ENCODE measurements at places on chromosomes 2 and 18.

DNA sequence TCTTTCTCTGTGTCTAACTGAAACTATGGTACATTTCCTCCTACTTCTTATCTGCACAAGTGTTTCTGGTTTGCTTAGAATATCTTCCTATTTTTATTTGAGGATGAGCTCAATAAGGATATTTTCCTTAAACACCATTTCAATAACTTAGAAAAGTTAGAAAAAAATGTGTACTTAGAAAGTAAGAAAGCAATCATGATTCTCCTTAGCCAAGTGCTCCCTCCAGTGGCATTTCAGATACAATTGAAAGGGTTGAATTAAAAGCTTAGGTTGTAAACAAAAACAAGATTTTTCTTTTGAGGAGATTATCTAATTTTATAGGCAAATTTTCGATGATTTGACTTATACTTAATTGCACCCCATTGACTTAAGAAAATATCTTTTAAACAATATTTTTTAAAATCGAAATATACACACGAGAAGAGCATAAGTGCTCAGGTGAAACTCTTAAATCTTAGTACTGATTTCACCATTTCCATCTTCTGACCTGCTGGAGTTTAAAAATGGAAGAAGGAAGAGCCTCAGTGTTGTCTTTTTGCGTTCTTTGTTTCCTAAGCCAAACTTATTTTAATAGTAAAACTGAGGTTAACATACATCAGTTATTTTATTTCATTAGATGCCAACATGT is 26.9 kb downstream of the C18orf63 start:
- DNase-seq: peak; percentile 25

DNA sequence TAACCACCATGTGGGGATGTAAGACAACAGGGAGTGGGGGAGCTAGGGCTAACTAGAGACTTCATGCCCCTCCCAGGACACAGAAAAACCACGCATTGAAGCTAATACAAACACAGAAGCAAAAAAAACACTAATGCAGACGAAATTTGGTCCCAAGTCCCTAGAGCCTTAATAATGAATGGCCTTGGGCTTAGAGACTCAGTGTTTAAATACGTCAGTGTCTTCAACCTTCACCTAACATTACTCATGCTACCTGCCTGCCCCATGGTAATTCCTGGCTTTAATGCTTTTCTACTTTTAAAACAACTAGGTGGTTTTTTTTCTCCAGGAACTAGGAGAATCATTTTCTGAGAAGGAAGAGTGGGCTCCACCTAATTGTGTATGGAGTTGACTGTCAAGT is 64.1 kb upstream of the ITSN2 start:
- DNase-seq: no peak

DNA sequence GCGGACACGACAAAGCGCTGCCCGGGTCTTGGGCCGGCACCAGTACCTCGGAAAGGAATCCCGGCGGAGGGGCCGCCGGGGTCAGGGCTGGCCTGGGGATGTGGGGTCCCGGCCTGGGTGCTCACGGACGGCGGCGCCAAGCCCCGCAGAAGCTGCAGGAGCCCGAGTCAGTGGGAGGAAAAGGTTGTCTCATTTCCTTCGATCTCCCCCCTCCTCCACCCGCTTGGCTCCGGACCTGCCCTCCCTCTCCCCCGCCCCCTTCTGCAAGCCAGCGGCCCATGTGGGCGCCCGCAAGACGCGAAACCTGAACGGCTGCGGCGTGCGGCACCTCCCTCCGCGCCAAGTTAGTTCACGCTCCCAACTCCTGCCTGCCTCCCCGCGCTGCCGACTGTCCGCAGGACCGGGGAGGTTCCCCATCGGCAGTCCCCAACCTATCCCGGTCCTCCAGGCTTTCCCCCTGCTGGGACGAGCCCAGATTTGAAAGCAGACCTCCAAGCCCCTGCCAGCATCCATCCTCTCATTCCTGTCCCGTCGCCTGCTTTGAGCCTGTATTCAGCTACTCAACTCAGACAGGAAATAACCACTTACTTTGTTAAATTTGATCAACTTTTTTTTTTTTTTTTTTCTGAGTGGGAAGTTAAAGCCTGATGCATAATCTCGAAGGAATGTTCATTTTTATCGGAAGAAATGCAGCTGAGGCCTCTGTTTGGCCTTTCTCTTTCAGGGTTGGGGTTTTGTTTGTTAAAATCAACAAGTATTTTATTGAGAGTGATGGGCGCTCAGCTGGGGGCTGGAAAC is at the start of gene EVA1A:
Gene EVA1A, minus strand, starts transcription at position 172 of the 798 bp plus-strand sequence. CDS start 42,799 bp downstream, outside the sequence.
- DNase-seq: peak; percentile 4

DNA sequence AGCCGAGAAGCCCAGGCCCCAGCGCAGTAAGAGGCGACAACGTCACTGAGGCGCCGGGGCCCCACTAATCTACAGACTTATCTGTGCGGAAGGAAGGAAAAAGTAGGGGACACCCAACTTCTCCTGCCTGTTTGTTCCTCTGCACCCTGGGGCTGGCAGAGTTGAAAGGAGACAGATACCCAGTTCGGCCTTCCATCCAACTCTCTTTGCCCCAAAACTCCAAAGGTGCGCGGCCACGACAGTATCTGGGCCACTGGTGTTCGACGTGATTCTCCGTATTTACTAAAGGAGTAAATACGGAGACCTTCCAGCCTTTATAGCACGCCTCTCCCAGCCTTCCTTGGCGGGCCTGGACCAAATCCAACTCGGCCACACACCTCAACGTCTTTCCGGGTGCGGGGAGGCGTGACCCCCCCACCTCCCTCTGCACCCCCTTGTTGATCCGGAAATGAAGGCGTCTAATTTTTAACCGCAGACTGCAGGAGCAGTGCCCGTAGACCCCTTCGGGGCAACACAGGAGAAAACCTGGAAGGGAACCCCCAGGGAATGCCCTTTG is 1.6 kb downstream of the SMAD7 start:
- DNase-seq: no peak

DNA sequence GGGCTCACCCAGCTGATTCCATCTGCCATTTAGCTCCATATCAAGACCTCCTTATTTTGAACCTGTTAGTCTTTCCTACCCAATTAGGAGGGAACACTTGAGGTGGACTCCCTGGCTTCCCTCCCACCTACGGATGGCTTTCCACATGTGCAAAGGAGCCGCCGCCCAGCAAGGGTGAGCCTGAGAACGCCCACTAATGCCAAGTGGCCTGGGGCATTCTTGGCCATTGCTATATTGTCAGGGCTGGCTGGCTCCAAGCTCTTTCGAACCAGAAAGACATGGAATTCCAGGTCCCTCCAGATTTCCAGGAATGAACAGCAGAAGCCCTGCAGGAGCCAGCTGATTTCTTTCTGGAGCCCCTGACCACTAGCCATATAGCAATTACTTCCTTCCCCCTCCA is 196.2 kb downstream of the SMAD7 start:
- DNase-seq: no peak

DNA sequence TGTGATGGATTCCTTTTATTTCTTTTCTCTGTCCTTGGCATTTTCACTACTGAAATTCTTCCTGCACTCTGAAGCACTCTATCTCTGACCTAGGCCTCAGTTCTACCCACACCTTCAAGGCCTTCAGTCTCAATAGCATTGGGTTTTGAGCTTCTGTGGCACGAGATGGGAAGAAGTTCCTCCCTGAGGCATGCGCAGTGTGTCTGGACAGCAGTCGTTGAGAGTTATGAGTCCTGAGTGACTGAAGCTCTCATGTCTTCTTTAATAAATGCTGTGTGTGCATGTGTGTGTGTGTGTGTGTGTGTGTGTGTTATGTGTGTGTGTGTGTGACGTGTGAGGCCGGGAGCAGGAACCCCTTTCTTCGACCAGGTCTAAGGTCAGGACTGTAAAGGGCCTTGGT is 95.8 kb upstream of the DAPL1 start:
- DNase-seq: no peak

- DNase-seq: no peak
Observed at GRCh38 chr2:146615778-146616177, 1229.1 kb upstream of the ACVR2A start.

DNA sequence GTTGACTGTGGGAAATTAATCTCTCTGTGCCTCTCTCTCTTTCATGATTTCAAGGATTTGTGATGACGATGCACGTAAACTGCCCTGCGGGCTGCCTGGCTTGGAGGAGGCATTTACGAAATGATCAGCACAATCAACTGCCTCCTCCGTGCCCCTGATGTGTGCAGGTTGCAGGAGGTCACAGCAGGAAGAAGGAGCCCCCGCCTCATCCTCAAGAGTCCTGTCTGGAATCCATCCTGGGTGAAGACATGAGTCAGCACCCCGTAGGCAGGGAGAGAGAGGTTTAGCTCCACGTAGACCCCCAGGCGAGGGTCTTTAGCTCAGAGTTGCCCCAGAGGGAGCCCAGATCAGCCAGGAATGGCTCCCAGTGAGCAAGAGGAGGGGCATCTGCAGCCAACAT is 17.1 kb upstream of the TEX51 start:
- DNase-seq: no peak

DNA sequence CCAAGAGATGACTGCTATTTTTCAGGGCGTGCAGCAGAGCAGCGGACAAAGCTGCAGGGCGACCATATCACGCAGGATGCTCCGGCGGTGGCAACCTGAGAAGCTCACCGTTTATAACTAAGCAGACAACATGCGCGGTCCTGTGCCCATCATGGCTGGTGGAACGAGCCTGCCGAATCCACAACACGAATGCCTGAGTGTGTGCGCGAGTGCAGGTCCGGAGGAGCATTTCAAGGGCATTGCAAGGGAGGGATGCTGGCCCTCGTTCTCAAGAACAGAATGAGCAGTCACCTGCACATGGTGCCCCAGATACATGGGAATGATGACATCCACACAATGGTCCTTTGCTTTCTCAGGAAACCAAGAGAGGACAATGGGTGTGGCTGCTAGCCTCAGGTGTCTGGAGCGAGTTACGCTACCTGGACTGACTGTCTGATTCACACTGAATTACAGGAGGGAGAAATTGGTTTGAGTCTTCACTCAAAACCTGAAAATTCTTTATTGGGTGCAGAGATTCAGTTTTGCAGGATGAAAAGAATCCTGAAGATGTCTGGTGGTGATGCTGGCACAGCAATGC is 39.8 kb downstream of the TBC1D8 start:
- no peak for DNase-seq

DNA sequence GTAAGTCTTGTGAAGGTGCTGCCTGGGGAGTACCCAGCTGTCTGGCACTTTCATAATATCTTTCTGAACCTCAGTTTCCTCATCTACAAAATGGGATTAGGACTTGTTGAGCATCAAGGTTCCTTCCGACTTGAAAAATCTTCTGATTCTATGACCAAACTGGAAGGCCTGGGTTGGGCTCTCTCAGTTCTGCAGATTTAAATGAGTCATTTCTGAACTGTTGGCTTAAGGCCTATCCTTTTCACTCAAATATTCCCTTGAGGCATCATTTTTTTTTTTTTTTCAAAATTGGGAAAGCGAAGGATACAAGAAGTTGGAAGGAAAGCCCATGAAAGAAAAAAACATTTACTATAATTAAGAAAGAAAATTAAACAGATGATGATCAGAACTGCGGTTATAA is 40.8 kb upstream of the CYP1B1 start:
- DNase-seq: no peak

GRCh38 chr2:71125506-71126294 is 4.3 kb downstream of the MCEE start:
- no peak for DNase-seq

DNA sequence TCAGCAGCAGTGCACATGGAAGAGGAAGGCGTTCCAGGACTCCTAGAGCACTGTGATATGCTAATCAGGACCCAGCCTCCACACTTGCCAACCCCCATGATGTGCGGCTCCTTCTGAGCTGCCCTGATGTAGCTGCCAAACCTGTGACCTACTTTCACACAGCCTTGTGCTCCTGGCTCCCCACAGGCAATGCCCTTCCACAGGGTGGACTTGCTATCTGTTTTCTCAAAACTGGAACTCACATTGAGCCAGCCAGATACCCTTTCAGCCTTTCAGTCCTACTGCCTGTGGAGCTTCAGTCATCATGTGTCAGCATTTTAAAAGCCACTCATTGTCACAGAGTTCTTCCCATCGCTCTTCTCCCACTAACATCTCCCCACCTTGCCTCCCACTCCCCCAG is 181.6 kb downstream of the AFF3 start:
- no peak for DNase-seq

GRCh38 chr2:100592226-100592625 is 29.4 kb downstream of the PDCL3 start:
- DNase-seq: no peak

- DNase-seq: no peak
Observed at GRCh38 chr2:217058791-217059755, 199.2 kb upstream of the TNP1 start.

- no peak for DNase-seq
Observed at GRCh38 chr2:118048401-118048800, 34.5 kb upstream of the CCDC93 start.

DNA sequence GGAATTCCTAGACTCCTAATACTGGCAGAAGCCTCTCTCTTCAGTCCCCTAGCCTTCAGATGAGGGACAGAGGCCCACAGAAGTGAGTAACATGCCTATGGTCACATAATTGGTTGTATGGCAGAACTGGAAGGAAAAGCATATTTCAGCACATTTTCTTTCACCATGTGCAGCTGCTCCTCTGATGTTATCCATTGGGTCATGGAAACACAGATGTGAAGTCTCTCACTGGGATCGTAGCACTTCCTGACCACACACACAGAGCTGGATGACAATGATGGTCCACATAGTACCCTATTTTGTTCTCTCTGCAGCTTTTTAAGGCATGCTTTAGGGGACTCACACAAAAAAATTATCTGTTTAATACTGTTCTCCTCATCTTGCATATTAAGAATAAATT is 24.5 kb downstream of the MYO3B start:
- DNase-seq: no peak

- peak; percentile 32 for DNase-seq
Observed at GRCh38 chr2:111135910-111136297, 15.2 kb downstream of the BCL2L11 start.

GRCh38 chr18:65632236-65632635 is 118.6 kb upstream of the CDH7 start:
- no peak for DNase-seq
